MV-4-11 (cell line): ENCODE measurements at places on chromosomes 2 and 18.

DNA sequence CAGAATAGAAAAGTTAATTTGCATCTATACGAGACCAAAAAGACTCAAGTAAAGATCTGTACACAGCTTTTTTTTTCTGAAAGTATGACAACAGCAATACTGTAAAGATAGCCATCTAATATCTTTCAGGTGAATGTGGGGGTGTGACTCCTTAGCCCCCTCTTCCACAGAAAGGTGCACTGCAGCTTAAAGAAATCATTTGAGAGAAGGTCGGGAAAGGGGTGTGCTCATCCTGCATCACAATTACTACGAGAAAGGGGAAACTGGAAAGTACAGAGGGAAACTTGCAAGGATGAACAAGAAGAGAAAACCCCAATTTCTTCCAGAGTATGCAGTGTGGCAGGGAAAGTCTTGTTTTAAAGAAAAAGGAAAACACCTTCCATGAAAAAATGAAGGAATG, 255.6 kb downstream of the CCDC178 start:
- no peak for DNase-seq

- peak; percentile 2 for DNase-seq
These were observed 85.0 kb downstream of the MARCHF4 start for GRCh38 chr2:216287251-216287650.

- no peak for DNase-seq
These were observed 242.5 kb downstream of the CYP26B1 start for GRCh38 chr2:71905205-71905604.

GRCh38 chr2:218086478-218086877, 17.4 kb downstream of the RUFY4 start:
- DNase-seq, result no peak

- DNase-seq, result no peak
These were observed 4.0 kb downstream of the FLACC1 start for GRCh38 chr2:201353116-201353515.

GRCh38 chr18:58871514-58872420, 7.1 kb downstream of the ZNF532 start:
- DNase-seq, result no peak

DNA sequence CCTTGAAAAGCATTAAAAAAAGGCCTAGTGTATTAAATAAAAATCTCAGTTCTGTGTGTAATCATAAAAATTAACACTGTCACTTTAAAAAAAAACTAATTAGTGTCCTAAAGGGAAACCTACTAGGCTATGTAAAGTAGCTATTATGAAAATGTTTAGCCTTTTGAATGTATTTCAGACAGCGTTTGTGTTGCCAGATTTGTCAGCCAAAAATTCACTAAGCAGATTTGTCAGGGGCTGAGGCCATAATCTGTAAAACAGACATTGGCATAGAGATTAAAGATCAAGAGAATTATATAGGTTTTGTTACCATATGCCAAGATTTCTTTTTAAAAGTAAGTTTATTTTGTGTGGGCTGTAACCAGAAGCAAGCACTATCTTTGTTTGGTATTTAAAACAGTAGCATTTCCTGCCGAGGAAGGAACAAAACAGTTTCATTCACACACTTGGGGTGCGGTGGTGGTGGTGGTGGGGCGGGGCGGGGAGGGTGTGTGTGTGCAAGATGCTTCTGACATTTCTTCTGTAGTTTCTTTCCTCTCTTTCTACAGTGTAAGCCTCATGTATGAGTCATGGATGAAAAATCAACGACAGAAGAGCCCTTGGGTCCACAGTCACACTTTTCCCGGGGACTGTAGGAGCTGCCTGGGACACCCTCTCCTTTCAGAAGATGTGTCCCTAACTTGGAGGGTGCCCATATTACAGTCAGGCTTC, 328.5 kb upstream of the FANCL start:
- DNase-seq, result peak; percentile 74

GRCh38 chr18:21743166-21743832, 2.7 kb downstream of the MIB1 start:
- no peak for DNase-seq

DNA sequence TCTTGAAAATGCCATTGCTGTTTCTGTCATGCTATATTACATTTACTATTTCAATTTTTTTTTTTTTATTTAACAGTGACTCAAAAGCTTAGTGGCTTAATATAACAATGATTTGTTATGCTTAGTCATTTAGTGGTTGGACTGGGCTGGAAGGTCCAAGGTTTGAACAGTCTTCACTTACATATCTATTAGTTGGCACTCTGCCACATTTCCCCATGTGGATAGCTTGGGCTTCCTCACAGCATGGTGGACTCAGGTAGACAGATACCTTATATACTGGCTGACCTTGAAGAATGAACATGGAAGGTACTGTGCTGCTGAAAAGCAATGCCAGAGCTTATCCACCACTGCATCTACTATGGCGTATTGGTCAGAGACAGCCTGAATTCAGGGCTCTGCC, 909.5 kb upstream of the SOX11 start:
- DNase-seq, result no peak

- DNase-seq, result no peak
These were observed 61.0 kb downstream of the EIPR1 start for GRCh38 chr2:3316456-3317276.

GRCh38 chr2:230234845-230235244, 9.3 kb downstream of the SP140 start:
- no peak for DNase-seq

- DNase-seq, result no peak
These were observed 71.8 kb upstream of the ATL2 start for GRCh38 chr2:38448692-38449410.

GRCh38 chr18:48002933-48003365, 72.5 kb upstream of the SMAD2 start:
- no peak for DNase-seq

- peak; percentile 38 for DNase-seq
These were observed 669.6 kb upstream of the VRK2 start for GRCh38 chr2:57376985-57377384.

- peak; percentile 4 for DNase-seq
These were observed 58.3 kb upstream of the UPP2 start for GRCh38 chr2:158043181-158043948.

- DNase-seq, result no peak
These were observed 3.4 kb downstream of the ARHGAP28 start for GRCh38 chr18:6732952-6733351.

- DNase-seq, result no peak
These were observed 1096.0 kb upstream of the DDX18 start for GRCh38 chr2:116718451-116718850.

GRCh38 chr2:173860082-173860481, 105.1 kb downstream of the SP3 start:
- DNase-seq, result peak; percentile 75

GRCh38 chr2:123971564-123972318, 53.3 kb upstream of the CNTNAP5 start:
- no peak for DNase-seq

DNA sequence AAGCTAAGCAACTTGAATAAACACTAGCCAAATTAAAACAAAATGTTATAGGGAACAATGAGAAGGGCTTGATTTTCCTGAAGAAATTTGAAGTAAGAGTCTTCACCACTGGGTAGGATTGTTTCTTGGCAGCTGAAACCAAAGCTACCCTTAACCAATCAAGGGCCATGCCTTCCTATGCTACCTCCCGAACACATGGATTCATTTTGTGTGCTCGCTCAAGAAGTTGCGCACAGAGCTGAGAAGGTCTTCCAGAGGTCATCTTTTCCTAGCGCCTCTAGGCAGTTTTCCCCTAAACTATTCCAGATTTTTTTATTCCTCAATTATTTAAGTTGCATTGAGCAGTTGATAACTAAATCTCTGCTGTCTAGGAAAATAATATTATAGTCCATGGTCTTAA, 264.6 kb downstream of the RBM43 start:
- no peak for DNase-seq

DNA sequence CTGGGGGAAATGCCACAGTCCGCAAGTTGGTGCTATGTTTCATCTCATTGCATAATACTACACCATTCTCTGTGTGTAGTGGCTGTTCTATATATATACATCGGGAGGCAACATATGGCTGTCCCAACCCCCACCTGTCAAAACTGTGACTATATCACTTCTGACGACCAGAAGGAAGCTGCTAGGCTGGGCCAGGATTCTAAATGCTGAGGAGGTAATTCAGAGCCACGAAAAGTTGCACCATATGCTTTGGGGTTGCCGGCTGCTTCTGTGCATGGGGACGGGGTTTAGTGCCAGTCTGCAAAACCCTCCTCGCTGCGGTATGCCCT, 117.3 kb downstream of the MSH2 start:
- peak; percentile 99 for DNase-seq

DNA sequence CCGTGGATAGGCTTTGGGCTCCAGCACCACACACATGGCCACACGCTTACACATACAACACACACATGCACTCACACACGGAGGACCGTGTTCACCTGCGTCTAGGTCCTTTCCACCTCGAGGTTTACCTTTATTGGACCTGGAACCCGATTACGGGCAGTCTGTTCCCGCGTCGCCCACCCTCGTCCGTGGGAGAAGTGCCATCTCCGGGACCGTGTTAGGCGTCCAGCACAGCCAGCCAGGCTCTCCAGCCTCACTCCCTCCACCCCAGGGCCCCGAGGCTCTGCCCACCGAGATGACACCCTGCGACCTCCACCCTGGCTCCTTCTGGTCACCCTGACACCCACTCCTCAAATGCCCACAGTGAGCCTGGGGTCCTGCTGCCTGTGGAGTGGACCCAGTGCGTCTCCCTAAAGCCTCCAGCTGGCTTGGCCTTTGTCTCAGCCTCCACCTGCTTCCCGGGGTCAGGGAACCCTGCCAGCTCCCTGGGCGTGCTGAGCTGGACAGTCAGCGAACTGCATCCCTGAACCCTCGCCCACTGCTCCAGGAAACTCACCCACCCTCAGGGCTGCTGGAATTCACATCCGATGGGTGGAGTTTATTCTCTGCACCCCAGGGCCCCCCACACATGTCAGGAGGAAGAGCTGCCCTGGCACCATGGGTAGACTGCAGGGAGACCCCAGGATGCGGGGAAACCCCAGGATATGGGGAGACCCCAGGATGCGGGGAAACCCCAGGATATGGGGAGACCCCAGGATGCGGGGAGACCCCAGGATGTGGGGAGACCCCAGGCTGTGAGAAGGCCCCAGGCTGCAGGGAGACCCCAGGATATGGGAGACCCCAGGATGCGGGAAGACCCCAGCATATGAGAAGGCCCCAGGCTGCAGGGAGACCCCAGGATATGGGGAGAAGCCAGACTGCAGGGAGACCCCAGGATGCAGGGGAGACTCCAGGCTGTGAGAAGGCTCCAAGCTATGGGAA, 33.0 kb downstream of the ADI1 start:
- no peak for DNase-seq

DNA sequence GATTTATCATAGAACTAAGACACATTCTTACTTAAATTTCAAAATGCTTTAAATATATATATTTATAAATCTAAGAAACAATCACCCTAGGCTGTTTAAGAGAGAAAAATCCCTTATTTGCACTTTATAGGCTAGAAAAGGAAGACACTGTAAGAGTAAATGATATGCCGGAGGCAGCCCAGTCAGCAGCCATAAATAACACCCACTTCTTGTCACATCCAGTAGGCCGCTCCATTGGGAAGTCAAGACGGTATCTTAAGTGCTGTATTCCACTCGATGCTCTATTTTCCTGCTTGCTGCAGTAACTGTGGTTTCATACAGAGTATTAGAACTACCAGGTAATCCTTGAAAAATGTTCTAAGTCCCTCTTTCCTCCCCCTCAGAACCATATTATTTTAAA, 57.9 kb downstream of the ABCA12 start:
- DNase-seq, result no peak

- no peak for DNase-seq
These were observed 14.9 kb downstream of the ESPNL start for GRCh38 chr2:238114851-238115660.

DNA sequence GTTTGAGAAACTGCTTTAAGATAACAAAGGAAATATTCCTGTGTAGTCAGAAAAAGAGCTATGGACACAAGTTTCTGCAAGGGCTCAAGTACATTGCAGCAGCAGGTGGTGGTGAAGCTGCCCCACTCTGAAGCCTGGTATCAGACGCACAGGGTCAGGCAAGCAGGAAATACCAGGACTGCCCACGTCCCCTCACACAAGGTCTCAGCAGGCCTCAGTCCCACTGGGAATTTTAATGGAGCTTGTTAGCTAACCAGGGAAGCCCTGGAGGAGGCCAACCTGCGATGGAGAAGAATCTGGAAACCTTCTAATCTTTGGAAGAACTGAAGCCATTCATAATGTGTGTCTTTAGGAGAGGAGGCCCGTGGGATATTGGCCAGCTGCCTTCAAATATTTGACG, 168.3 kb downstream of the UXS1 start:
- no peak for DNase-seq

- DNase-seq, result peak; percentile 95
These were observed 53.7 kb downstream of the SLC4A3 start for GRCh38 chr2:219680958-219681693.

GRCh38 chr2:132374961-132375360, 41.6 kb upstream of the GPR39 start:
- DNase-seq, result peak; percentile 18

GRCh38 chr2:205267323-205267722, 415.0 kb upstream of the NRP2 start:
- DNase-seq, result no peak

- no peak for DNase-seq
These were observed at the start of gene CYP27C1 for GRCh38 chr2:127220102-127220767. Gene CYP27C1 (minus strand): TSS chr2:127220299. CDS start chr2:127220270, 29 bp downstream.

DNA sequence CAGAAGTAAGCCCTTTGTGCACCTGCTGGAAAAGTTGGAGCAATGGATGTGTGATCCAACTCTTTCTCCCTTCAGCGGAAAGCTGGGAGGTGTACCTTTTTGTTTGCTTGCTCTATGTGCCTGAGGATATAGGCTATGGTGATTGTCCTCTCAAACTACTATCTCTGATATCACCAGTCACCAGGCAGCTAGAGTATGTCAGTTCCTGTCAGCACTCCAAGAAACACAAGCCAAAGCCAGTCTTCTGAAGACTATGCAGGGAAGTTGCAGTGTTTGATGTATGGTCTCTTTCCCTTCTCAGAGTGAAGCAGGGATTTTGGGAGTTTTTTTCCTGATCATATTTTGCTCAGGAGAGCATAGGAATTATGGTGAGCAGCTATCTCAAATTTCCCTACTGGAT, 146.4 kb downstream of the PTH2R start:
- DNase-seq, result no peak

- peak; percentile 17 for DNase-seq
These were observed 296.3 kb upstream of the KCNJ3 start for GRCh38 chr2:154402213-154402612.

- peak; percentile 78 for DNase-seq
These were observed at the start of gene PIEZO2 for GRCh38 chr18:11149441-11150270. Gene PIEZO2 (minus strand): TSS chr18:11149569. CDS start chr18:11148588, 981 bp downstream.

- DNase-seq, result no peak
These were observed 3.5 kb downstream of the PER2 start for GRCh38 chr2:238284802-238285515.

DNA sequence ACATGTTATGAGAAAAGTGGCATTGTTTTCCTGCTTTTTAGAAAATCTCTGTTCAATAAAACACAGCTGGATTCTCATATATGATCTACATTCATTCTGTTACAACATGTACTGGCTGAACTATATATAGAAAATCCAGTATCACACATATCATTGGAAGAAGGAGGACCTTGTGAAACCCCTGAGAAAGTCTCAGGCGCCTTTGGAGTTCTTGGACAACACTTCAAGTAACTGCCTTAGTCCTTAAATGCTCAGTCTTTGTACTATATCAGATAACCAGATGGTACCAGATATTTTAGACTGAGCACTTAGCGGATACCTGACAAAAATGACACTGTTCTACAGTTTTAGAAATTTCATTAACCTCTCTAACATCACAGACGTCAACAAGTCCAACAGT, 72.2 kb downstream of the ACVR1 start:
- DNase-seq, result no peak
